ENCODE measurements at places on chromosomes 3 and 15.
A peak's percentile ranks its signal among the peaks of the same experiment; 100 is the strongest.

GRCh38 chr15:51438526-51438925 lies 97.1 kb downstream of the GLDN start:
- no peak for DNase-seq

GRCh38 chr15:52509500-52510245 lies 19.0 kb downstream of the MYO5A start:
- DNase-seq, result no peak

DNA sequence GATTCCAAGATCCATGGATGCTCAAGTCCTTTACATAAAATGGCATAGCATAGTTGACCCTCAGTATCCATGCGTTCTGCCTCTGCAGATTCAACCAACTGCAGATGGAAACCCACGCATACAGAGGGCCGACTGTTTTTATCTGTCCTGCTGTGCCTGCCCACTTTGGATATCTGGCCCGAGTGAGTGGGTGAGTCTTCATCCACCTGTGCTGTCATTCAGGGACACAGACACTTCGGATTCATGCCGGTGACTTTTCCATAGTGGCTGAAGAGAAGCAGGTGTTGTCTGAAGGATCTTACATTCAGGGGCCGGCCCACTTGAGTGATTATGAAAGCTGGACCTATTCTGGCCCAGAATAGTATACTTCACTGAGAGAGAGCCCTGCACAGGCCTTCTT lies 85.1 kb downstream of the RYR3 start:
- DNase-seq, result no peak

DNA sequence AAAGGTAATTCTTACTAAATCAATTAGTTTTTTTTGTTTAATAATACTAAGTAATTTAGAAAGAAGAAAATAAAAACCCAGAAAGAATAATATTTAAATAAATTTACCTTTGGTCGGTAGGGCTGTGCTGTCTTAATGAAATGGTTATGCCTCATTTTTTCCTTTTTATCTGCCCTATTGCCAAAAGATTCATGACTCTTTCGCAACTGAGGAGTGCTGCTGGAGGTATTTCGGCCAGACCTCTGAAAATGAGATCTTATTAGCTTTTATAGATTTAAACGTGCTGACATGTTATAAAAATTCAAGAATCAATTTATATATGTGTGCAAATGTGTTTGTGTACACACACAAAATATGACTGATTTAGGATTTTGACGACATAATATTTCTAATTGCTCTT lies 67.1 kb upstream of the USP50 start:
- DNase-seq, result peak; percentile 9

DNA sequence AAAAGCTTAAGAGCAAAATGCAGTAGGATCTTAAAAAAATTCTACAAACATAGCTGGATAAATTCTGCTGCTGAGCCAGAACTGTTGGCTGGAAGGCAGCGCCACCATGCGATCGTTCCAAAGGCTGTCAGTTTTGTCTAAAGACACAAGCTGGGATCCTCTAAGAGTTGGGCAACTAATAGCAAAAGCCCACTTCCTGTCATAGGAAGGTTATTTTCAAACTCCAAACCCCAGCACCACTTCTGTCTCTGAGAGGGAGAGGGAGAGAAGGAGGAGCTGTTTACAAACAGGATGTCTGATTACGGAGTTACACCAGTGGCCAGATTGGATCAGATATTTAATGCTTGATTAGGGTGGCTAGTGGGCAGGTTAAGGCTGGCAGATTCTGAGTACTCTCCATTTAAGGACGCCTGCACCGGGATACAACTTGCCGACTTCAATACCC lies 44.0 kb downstream of the EIF4E3 start:
- peak; percentile 81 for DNase-seq
